ENCODE measurements at places on chromosomes 7 and 10.

GRCh38 chr7:112286250-112287086 lies 80.0 kb downstream of the ZNF277 start:
- DNase-seq = no peak

DNA sequence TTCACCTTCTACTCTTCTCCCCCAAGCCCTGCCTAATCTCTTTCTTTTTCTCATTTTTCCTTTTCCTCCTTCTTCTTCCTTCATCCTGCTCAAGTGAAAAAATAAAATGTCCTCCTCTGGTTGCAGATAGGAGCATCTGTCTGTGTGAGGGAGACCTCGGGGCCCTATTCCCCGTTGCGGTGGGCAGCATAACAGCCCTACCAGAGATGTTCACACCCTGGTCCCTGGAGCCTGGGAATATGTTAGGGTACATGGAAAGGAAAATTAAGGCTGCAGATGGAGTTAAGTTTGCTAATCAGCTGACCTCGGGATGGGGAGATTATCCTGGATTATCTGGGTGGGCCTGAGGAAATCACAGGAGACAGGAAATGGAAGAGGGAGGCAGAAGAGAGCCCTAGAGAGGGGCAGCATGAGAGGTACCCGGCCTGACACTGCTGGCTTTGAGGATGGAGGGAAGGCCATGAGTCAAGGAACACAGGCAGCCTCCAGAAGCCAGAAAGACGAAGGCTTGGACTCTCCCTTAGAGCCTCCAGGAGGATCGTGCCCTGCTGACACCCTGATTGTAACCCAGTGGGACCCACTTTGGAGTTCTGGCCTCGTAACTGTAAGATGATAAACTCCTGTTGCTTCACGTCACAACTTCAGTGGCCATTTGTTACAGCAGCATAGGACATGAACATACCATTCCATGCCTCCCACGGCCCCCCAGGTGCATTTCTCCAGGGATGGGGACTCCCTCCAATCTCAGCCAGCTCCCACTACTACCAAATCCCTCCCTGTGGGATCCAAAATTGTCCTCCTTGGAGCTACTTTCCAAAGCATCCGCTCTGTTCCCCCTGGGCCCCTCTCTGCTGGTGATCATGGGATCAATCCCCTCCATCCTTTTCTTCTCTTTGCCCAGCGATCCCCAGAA lies 39.0 kb upstream of the ZMIZ1 start:
- no peak for DNase-seq

GRCh38 chr10:23293145-23293724 lies 51.4 kb downstream of the C10orf67 start:
- DNase-seq = no peak

GRCh38 chr7:105136221-105136620 lies 122.2 kb downstream of the KMT2E start:
- DNase-seq = no peak

DNA sequence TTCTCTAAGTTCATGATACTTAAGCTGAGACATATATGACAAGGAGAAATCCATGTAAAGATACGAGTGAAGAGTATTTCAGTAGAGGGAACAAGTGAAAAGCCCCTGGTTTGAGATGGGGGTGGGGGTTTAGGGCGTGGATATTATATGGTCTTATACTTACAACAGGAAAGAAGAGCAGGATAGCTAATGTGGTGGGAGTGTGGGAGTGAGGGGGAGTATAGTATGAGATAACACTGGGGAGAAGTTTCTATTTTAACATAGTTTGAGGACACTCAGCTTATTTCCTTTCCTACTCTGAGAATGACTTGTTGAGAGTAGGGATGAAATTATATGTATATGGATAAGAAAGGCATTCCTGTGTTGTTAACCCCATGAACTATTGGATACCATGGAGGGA lies 36.5 kb downstream of the MCU start:
- no peak for DNase-seq

DNA sequence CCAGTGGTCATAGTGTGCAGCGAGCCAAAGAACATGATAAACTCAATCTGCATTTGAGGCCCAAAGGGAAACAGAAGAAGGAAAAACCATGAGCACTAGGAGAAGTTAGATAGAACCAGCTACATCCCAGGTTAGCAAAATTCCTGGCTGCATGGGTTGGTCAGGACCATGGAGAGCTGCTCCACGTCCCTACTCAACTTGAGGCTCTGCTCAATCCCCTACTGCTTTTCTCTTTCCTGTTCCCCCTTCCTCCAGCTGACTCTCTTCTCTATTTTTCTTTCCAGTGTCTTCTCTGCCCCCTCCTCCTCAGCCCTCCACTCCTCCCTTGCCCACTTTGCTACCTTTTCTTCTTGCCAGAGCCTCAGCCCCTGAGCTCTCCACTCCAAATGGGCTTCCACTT lies 21.9 kb upstream of the VSIR start:
- no peak for DNase-seq
